Activated CD4-positive, alpha-beta T cell treated with anti-CD3 and anti-CD28 coated beads for 48 hours (primary cell): ENCODE measurements at places on chromosomes 12 and 14.
A peak's percentile ranks its signal among the peaks of the same experiment; 100 is the strongest.

- peak; percentile 18 for DNase-seq
Measured at GRCh38 chr14:21454843-21455544, 929 bp downstream of the CHD8 start.

DNA sequence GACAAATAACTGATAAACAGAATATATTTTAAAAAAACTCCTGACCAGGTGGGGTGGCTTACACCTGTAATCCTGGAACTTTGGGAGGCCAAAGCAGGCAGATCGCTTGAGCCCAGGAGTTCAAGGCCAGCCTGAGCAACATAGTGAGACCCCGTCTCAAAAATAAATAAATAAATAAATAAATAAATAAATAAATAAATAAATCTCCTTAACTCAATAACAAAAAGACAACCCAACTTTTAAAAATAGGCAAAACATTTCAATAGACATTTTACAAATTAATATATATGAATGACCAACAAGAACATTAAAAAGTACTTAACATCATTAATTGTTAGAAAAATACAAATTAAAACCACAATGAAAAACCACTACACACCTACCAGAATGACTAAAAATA, 56.2 kb upstream of the CAPRIN2 start:
- no peak for DNase-seq

DNA sequence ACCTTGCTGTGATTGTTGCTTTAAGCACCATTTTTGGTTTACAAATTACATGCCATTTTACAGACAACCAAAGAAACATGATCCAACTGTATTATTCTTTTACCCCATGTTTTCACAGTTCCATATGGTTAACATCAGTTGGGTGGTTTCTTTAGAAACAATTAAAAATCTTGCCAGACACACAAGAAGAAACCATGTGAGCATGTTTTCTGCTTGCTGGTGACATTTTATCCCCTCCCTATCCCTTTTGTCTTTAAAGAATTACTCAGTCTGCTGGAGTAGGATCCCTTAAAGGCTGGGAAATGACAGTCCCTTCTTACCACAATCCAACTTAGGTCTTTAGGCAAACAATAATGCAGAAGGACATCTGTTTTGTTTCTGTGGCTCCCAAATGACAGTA, 121.8 kb upstream of the PLXNC1 start:
- no peak for DNase-seq

DNA sequence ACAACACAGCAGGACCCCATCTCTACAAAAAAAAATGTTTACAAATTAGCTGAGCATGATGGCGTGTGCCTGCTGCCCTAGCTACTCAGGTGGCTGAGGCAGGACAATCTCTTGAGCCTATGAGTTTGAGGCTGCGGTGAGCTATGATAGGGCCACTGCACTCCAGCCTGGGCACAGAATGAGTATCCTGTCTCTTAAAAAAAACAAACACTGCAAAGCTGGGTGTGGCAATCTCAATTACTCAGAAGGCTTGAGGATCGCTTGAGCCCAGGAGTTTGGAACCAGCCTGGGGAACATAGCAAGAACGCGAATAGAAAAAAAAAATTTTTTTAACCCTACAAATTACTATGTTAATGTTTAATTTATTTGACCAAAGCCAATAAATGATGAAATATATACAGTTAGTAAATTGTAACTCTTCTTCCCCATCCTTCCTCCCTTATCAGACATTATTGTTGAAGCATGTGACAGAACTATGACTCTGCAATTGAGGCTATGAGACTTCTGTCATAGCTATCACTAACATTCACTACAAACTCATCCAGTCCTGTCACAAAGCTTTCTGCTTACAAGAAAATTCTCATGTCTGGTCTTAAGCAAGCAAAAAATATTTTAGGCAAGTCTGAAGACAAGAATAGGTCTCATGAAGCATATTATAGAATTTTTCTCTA, 9.8 kb downstream of the BTBD7 start:
- no peak for DNase-seq

DNA sequence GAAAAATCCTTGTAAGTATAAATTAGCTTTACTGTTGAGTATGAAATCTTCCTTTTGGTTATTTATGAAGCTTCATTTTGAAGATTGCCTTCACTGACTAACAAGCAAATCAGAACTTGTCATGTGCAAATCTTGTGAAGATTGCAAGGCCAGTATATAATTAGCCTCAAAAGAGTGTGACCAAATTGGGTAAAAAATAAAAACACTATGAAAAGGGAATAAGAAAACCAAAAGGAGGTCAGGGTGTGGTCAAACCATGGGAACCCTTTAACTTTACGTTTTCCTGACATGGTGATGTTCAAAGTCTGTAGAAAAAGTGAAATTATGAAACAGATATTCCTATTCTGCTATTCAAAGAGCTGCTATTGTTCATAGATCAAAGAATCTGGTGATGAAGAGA, 230.3 kb downstream of the BCAT1 start:
- no peak for DNase-seq

- no peak for DNase-seq
Measured at GRCh38 chr14:71632440-71632946, 299.7 kb upstream of the RGS6 start.

GRCh38 chr12:24701343-24701742, 247.6 kb downstream of the BCAT1 start:
- DNase-seq, result no peak

DNA sequence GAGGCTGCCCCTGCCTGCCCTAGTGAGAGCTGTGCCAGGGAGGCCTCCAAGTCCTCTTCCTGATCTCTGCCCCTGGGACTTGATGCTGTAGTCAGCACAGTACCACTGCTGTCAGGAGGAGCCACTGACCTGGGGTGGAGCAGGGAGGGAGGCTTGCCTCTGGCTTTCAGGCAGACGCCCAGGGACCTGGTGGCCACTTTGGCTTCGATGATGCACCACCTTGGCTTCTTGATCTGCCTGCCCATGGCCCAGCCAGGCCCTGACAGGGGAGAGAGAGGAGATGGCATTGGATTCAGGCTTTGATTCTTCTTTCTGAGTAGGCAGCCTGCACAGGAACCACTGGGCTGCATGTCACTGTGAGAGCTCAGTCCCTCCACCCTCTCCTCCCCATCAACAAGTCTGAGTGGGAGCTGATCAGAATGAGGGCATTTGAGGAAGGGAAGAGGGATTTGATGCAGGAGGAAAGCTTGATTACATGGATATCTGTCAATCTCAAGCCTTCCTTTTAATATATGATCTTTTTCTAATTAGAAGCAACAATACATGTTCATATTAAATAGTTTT, 24.7 kb downstream of the TMEM63C start:
- DNase-seq, result no peak

GRCh38 chr12:49233842-49234526, 30.9 kb upstream of the TUBA1C start:
- peak; percentile 53 for DNase-seq

GRCh38 chr12:48924617-48925303, 532 bp downstream of the FKBP11 start:
- peak; percentile 81 for DNase-seq

DNA sequence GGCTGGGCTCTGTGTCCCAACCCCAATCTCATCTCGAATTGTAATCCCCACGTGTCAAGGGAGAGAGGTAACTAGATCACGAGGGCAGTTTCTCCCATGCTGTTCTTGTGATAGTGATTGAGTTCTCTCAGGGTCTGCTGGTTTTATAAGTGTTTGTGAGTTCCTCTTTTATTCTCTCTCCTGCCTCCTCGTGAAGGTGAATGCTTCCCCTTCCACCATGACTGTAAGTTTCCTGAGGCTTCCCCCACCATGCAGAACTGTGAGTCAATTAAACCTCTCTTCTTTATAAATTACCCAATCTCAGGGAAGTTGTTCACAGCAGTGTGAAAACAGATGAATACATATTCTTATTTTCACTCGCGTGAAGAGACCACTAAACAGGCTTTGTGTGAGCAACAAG, 148.2 kb downstream of the TMEM30B start:
- DNase-seq, result no peak
